ENCODE measurements at places on chromosomes 11 and 22.
A peak's percentile ranks its signal among the peaks of the same experiment; 100 is the strongest.

- DNase-seq = no peak
Measured at GRCh38 chr22:42162728-42163489, 32.3 kb upstream of the CYP2D6 start.

- DNase-seq = no peak
Measured at GRCh38 chr22:30127749-30128166, 47.5 kb downstream of the HORMAD2 start.

DNA sequence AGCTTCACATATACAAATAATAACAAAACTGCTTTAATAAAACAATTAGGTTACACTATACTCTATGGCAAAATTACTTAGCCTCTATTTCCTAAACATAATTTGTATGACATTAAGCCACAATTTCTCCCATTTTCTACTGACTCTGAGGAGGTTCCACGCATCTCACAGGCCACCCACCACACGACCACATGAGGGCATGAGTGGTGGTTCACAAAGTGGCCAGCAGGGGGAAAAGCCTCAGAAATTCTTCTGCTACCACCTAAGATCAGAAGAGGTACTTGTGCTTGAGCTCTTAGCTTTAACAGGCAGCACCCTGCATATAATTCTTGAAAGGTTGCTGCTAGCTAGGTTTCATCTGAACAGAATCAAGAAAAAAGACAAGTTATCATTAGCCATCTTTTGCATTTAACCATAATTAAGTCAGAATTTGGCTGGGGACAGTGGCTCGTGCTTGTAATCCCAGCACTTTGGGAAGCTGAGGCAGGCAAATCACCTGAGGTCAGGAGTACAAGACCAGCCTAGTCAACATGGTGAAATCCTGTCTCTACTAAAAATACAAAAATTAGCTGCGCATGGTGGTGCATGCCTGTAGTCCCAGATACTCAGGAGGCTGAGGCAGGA is 7.7 kb downstream of the LPXN start:
- peak; percentile 60 for DNase-seq

GRCh38 chr11:35588627-35589026 is 29.6 kb upstream of the FJX1 start:
- no peak for DNase-seq

GRCh38 chr11:72712168-72712751 is 38.0 kb upstream of the PDE2A start:
- DNase-seq = no peak

DNA sequence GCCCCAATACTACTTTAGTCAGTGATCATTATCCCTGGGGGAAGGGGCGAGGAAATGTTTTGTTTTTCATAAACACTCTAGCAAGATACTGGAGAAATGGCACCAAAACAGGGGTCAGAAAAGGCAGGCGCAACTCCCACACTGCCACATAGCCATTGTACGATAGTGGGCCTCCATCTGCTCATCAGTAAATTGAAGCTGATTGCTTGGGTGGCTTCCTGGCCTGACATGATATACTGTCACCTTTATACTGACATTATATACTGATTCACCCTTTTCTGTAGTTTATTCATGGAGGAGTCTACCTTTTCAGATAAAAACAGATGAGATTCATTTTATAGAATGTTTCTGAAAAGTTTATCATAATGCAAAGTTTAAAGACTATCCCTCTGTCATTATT is 51.6 kb upstream of the CCDC34 start:
- no peak for DNase-seq

GRCh38 chr11:96322775-96323641 is 20.0 kb downstream of the MAML2 start:
- no peak for DNase-seq

DNA sequence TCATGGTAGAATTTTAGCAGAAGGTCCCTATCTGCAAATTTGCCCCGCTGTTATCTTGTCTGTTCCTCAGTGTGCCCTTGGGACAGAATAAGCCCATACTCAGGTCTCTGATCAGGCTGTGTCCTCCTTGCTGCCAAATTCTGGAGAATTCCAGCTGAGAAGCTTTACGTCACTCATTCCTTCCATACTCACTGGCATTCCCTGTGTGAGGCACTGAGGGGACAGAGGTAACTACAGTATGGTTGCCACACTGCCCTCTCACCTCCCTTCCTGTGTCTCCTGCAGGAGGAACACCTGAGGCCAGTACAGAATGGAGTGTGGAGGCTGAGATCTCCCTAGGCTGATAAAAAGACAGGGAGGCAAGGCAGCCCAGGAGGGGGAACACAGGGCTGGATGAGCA is 31.5 kb downstream of the SHISA8 start:
- no peak for DNase-seq

- DNase-seq = no peak
Measured at GRCh38 chr11:111414267-111414931, 35.3 kb upstream of the POU2AF1 start.

DNA sequence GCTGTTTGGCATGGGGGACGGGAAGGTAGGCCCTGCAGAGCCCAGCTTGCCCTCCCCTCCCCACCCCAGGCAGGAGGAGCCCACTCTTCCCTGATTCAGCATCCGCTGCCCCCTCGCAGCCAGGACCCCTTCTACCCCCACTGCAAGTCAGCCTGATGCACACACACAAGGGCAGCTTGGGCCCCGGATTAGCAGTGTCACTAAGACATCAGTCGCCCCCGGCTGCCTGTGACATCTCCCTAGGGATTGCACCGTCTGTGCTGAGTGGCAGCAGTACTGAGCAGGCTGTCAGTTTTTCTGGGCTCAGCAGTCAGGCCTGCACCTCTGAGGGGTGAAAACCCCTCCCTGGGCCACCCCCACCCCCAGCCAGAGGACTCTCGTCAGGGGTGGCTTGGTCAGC is 30.4 kb upstream of the SYT7 start:
- DNase-seq = no peak

DNA sequence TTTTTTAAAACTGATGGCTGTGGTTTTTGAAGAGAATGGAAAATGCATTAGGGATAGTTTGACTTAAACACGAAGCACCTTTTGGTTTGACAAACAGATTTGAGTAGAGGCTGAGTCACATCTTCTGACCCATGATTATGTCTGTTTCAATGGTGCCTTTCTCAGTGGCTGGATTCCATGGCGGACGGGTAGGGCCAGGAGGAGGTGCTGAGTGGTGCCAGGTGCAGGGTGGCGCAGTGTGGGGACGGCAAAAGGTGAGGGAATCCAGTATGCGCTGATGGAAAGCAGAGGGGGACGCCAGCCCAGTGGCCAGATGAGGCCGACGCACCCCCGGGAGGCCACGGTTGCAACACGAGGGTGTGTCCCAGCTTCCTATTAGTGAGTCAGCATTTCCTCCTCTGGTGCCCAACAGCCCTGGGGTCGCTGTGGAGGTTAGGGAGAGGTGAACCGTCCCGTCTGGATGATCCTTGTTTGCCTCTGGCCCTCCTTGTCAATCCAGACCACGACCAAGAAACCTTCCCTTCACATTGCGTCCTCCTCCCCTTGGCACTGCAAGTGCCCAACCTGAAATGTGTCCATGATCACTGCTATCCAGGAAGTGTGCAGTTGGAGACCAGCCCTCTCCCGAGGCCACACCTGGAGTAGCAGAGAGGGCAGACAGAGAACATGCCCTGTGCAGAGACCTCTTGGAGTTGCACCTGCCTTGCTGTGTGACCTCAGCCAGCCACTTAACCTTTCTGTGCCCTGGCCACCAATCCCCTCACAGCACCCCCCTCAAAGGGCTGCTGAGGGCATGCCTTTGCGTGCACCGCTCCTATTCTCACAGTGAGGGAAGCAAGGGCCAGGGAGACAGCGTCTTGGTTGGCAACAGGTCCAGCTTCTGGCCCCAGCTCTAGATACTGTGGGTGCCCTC is 32.5 kb upstream of the ATXN10 start:
- no peak for DNase-seq

- peak; percentile 10 for DNase-seq
Measured at GRCh38 chr22:37485395-37486223, 575 bp downstream of the MFNG start.

GRCh38 chr11:59857439-59858434 is 8.6 kb downstream of the TCN1 start:
- no peak for DNase-seq

DNA sequence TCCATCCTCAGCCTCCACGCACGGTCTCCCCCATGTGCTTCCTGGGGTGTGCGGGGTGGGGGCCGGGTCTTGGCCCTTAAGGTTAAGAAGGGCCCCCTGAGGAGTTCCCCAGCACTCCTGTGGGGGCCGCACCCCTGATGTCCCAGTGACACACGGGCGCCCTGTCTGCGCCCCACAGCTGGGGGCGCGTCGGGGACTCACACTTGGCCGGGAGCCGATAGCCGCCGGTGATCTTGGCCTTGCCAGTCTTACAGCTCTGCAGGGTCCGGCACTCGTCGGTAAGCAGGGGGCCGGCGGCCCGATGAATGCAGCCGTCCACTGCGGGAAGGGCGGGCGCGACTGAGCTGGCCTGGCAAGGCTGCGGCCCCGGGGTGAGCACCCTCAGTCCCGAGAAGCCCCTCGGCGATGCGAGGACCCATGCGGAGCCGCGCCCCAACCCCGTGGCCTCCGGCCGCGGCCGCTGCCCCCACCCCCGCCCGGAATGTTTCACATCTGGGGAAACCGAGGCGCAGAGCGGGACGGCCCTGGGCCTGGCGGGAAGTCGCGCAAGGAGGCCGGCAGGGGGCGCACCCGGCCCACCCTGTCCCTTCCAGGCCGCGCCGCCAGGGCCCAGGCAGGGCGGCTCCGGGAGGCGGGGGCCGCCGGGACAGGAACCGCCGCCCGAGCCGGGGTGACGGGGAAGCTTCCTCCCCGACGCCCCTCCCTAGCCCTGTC is 13.9 kb downstream of the OTUB1 start:
- DNase-seq = peak; percentile 61

DNA sequence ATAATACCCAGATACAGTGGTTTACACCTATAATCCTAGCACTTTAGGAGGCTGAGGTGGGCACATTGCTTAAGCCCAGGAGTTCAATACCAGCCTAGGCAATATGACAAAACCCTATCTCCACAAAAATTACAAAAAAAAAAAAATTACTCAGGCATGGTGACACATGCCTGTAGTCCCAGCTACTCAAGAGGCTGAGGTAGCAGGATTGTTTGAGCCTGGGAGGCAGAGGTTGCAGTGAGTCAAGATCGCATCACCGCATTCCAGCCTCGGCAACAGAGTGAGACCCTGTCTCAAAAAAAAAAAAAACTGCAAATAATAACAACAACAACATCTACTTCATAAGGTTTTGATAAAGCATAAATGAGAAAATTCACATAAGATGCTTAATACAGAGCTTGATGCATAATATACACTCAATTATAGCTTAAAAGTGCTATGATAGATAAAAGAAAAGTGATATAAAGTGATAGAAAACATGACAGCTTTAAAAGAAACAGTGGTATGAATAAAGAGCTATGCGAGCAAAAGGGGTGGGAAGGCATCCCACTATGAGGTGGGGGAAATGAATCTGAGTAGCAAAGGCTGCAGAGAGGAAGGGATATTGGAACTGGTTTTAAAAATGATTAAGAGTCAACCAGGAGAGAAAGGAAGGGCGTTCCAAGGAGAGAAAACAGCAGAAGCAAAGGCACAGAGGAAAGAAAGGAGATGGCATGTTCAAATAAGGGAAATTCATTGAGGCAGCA is 197.6 kb downstream of the KIF18A start:
- DNase-seq = no peak

GRCh38 chr11:12723421-12724300 is 49.4 kb downstream of the TEAD1 start:
- no peak for DNase-seq

- DNase-seq = no peak
Measured at GRCh38 chr22:42412744-42413333, 19.4 kb downstream of the NFAM1 start.

DNA sequence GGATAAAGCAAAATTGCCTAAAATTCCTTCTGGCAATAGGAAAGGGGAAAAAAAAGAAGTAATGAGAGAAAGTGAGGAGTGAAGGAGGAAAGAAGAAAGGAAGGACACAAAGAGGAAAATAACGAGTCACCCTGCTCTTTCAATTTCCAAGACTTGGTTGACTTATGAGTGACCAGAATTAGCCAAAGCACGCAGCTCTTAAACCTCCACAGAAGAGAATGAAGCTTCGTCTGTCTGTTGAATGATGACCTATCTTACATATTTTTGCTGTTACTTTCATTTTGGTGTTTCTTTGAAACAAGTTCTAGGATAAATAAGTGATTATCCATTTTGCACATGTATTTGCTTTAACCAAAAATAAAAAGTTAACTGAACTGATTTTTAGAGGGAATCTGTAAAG is 728 bp downstream of the MMP27 start:
- DNase-seq = no peak

DNA sequence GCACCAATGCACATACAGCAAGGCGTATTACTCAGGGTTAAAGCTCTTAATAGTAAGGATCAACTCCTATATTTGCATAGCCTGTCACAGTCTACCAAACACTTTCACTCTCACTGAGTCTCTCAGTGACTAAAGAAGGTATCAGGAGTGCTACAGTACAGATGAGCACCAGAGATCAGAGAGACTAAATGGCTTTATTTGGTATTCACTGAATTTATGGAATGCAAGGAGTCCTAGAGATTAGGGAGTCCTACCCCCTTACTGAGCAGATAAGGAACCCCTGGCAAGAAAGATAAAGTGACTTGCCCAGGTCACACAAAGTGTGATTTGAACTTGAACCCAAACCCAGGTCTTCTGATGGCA is 396.4 kb upstream of the CCDC90B start:
- no peak for DNase-seq

- DNase-seq = no peak
Measured at GRCh38 chr11:66231561-66231960, 36.9 kb upstream of the RAB1B start.

DNA sequence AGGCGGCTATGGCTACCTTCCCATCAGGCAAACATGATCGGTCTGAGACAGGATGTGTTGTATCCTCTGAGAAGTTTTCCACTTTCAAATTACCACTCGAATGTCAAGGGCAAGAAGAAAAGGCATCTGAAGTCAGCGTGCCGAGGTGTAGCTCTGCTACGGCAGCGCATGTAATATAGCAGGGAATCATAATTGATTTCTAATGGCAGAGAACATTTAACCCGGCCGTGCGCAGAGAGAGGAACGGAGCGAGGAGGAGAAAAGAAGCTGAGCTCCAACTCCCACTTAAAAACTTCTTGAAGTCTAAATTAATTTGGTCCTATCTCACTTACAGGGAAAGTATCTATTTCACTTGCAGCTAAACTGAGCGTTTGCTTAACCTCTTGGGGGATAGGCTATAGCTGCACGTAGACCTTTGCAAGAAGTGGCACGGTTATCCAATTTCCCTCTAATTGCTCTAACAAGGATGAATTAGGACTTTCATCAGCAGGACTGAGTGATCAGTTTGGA is 137.3 kb upstream of the KIRREL3 start:
- DNase-seq = no peak

GRCh38 chr11:116471608-116472256 is 301.1 kb downstream of the BUD13 start:
- DNase-seq = no peak

- no peak for DNase-seq
Measured at GRCh38 chr22:42462016-42462415, 29.8 kb upstream of the NFAM1 start.

GRCh38 chr22:37696657-37697537 is at the start of gene TRIOBP:
TRIOBP (plus strand) TSS chr22:37697048; CDS start chr22:37701366, 4,318 bp downstream.
- DNase-seq = peak; percentile 86

GRCh38 chr22:42912059-42912458 is 55.0 kb upstream of the ARFGAP3 start:
- DNase-seq = no peak

Data from stimulated activated CD8-positive, alpha-beta memory T cell treated with anti-CD3 and anti-CD28 coated beads, Interleukin-4, amount 100 ng/mL, for 24 hours (primary cell).